ENCODE measurements at places on chromosomes 2 and 18. TPM values are rescaled to one million over a fixed set of nuclear protein-coding genes. Genes with fewer than 3 reads are reported as not detected.

DNA sequence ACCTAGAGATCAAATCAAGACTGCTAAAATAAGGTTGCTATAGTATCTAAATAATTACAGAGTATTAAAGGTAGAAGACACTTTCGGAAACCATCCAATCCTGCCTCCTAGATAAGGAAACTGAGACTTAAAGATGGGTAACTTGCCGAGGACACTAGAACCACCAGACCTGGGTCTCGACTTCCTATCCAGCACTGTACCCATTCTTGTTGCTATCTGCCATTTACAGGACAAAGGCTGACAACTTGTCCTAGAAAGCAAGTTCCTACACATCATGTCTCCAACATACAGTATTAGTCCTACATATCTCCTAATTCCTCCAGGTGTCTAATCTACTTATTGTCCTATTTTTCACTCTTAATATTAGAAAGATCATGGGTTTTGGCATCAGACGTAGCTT lies 37.7 kb downstream of the TRAK2 start:
- DNase-seq: no peak

DNA sequence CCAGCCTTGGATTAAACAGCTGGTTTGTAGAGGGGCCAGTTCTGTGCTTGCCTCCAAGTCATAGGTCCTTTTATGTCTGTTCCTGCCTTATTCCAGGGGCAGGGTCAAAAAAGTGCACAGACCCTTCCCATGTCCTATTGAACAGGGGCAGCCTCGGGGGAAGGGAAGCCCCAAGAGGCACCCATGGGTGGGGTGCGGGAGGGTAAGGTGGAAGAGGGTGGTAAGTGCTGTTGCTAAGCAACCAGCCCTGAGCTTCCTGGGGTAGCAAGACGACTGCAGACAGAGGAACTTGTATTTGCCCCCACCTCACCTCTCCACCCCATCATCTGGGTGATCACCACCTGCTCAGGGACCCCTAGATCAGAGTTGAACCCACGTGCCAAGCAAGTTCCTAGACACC lies 7.7 kb downstream of the DNMT3A start:
- DNase-seq: no peak

GRCh38 chr2:144240656-144241339 lies 279.1 kb downstream of the ZEB2 start:
- no peak for DNase-seq

DNA sequence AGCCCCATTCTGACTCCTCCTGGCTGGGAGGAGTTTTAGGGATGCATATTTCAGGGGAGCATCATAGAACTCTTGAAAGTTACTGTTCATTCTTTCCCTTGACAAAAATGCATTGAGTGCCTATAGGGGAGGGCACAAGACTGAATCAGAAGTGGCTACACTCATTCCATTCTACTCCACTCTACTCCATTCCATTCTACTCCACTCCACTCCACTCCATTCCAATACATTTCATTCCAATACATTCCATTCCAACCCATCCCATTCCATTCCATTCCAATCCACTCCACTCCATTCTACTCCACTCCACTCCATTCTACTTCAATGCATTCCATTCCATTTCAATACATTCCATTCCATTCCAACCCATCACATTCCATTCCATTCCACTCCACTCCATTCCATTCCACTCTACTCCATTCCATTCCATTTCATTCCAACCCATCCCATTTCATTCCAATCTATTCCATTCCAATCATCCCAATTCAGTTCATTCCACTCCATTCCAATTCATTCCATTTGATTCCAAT lies 110.8 kb downstream of the LOXHD1 start:
- no peak for DNase-seq

The SF3B1 gene
- 540 TPM for polyA plus RNA-seq

The IL1F10 gene
- polyA plus RNA-seq: not detected
